Activated naive CD4-positive, alpha-beta T cell treated with anti-CD3 and anti-CD28 coated beads, Interleukin-2, amount 50 U/mL, for 16 hours (primary cell): ENCODE measurements at places on chromosomes 2 and 18.

- peak; percentile 30 for DNase-seq
Measured at GRCh38 chr2:241636182-241637017, 558 bp downstream of the THAP4 start.

- no peak for DNase-seq
Measured at GRCh38 chr2:196464311-196464710, 175.2 kb upstream of the CCDC150 start.

GRCh38 chr2:6372317-6372901 lies 493.3 kb downstream of the CMPK2 start:
- DNase-seq, result no peak

DNA sequence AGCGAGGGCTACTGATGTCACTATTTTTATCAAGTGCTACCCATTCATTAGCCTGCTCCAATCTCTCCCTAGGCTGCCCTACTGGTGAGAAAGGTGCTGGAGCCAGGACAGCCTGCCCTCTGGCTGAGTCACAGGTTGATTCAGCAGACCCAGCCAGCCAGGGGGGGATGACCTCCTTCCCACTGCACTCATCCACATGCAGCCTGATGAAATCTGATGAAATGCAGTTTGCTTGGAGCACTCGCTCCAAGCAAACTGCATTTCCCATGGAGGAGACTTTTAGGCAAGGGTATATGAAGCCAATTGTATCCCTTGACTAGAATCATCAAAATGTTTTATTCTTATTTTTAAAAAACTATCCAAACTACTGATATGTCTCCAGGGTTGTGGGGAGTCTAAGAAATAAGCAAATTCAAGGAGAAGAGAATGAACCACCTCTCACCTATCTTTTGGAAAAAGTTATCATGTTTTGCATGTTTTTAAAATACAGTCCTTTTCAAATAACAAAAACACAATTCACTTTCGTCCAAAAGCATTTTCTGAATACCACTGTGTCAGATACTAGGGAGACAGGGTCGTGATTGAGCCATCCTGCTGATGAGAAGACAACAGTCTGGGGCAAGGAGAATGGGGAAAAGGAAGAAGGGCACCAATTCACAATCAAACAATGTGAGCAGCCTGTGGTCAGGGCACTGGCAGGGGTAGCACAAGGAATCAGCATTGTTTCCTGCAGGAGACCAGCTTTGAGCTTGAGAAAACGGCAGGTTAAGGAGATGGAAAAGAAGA lies 128.3 kb downstream of the AFF3 start:
- DNase-seq, result no peak

DNA sequence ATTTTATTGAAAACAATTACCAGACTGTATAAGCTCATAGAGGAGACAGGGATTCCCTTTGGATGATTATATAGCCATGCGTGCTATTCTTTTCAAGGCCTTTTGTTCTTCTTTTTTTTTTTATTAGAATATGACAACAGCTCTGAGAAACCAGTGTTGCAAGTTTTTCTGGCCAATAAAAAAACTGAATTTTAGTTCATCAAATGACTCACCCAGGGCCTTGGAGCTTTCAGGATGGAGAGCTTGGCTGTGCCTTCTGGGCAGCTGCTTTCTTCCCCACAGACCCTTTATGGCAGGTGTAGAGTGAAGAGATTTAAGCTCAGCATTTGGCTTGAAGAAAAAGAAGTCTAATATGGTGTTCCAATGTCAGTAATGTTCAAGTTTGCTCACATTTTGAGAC lies 497.9 kb upstream of the FANCL start:
- DNase-seq, result no peak

- no peak for DNase-seq
Measured at GRCh38 chr18:54958704-54959625, at the start of gene CCDC68. CCDC68 (minus strand) TSS chr18:54959461; CDS start chr18:54942791, 16,670 bp downstream.

DNA sequence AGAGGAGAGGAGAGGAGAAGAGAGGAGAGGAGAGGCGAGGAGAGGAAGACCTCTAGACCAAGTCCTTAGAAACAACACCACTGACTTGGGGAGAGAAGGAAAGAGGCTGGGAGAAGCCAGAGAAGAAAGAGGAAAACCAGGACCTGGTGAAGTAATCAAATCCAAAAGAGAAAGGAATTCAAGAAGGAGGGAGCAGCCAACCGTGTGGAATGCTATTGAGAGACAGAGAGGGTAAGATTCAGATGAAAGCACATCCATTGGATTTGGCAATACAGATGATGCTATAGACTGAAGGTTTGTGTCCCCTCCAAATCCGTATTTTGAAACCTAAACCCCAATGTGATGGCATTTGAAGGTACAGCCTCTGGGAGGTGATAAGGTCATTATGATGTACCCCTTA lies 50.7 kb downstream of the GALNT14 start:
- DNase-seq, result no peak
